ENCODE measurements at places on chromosomes 1 and 21. TPM values are rescaled to one million over a fixed set of nuclear protein-coding genes. Genes with fewer than 3 reads are reported as not detected.

The SLC25A34 gene
- total RNA-seq, result 0.39 TPM

The GOLT1A gene
- total RNA-seq, result not detected

The GABRD gene
- not detected for total RNA-seq

The OR6N1 gene
- not detected for total RNA-seq

The OR14K1 gene
- total RNA-seq, result not detected

The SFT2D2 gene
- total RNA-seq, result 35.3 TPM

The RGS4 gene
- 25.8 TPM for total RNA-seq

The LAMC1 gene
- 598 TPM for total RNA-seq

The CCDC17 gene
- 1.5 TPM for total RNA-seq

The NBL1 gene
- total RNA-seq, result 62.9 TPM

The CDK18 gene
- total RNA-seq, result under 0.01 TPM

The OR2T35 gene
- total RNA-seq, result not detected

The SHE gene
- under 0.01 TPM for total RNA-seq

The GRIK1 gene
- not detected for total RNA-seq

The TENT5C gene
- total RNA-seq, result not detected

The MYBPH gene
- total RNA-seq, result 0.39 TPM

The ZNF683 gene
- total RNA-seq, result not detected

The TRABD2B gene
- 0.20 TPM for total RNA-seq

The TAGLN2 gene
- 238 TPM for total RNA-seq

The KPRP gene
- not detected for total RNA-seq

The HEYL gene
- not detected for total RNA-seq

The TMEM200B gene
- 9.9 TPM for total RNA-seq

The PHF13 gene
- total RNA-seq, result 12.3 TPM

The CATSPERE gene
- 0.78 TPM for total RNA-seq

The NECTIN4 gene
- total RNA-seq, result not detected

The DCLRE1B gene
- 5.9 TPM for total RNA-seq

The MARK1 gene
- total RNA-seq, result 2.2 TPM

The KRTAP25-1 gene
- total RNA-seq, result not detected

The ECM1 gene
- 26.8 TPM for total RNA-seq

The ZFP69B gene
- total RNA-seq, result 2.9 TPM

The IFNLR1 gene
- total RNA-seq, result not detected

The DNAH14 gene
- total RNA-seq, result 17.6 TPM

The CSF3R gene
- total RNA-seq, result not detected

The ESRRG gene
- total RNA-seq, result not detected

The SPATA45 gene
- not detected for total RNA-seq

The CRP gene
- not detected for total RNA-seq

The SLC1A7 gene
- not detected for total RNA-seq

The VSIG8 gene
- total RNA-seq, result not detected

The AMY1C gene
- not detected for total RNA-seq

The CA6 gene
- not detected for total RNA-seq

The ATG4C gene
- 8.8 TPM for total RNA-seq

The ANXA9 gene
- total RNA-seq, result 0.37 TPM

The RSPH1 gene
- not detected for total RNA-seq

The FCRLA gene
- total RNA-seq, result 1.8 TPM

The RORC gene
- not detected for total RNA-seq

The VTCN1 gene
- not detected for total RNA-seq

The RIIAD1 gene
- not detected for total RNA-seq

The TMEM125 gene
- total RNA-seq, result not detected

The ANGPTL3 gene
- under 0.01 TPM for total RNA-seq

The PRR9 gene
- total RNA-seq, result not detected

The DISC1 gene
- total RNA-seq, result 5.1 TPM

The OR2L8 gene
- total RNA-seq, result not detected

The GPR161 gene
- total RNA-seq, result 7.8 TPM

The GFI1 gene
- total RNA-seq, result under 0.01 TPM

The BATF3 gene
- total RNA-seq, result 3.1 TPM

The ICOSLG gene
- 0.37 TPM for total RNA-seq
